Esophagus squamous epithelium (tissue), 5 donors: ENCODE measurements at places on chromosomes 11 and 22. TPM values are rescaled to one million over a fixed set of nuclear protein-coding genes. Genes with fewer than 3 reads are reported as not detected.

PHF21B gene
- 0.04 TPM for total RNA-seq

CHKB gene
- 51.2 TPM for total RNA-seq

TEX54 gene
- not detected for total RNA-seq

SERPIND1 gene
- not detected for total RNA-seq

OR51E1 gene
- total RNA-seq = not detected

FOLR1 gene
- 0.38 TPM for total RNA-seq

RFPL2 gene
- total RNA-seq = not detected

ANKRD13D gene
- total RNA-seq = 50.6 TPM

RAC2 gene
- total RNA-seq = 17.3 TPM

MAJIN gene
- not detected for total RNA-seq

ZNF280B gene
- total RNA-seq = 0.08 TPM

PARVG gene
- total RNA-seq = 0.42 TPM

RNF214 gene
- 10.5 TPM for total RNA-seq

OR52E8 gene
- not detected for total RNA-seq

ANKK1 gene
- 0.21 TPM for total RNA-seq

LZTR1 gene
- 26.6 TPM for total RNA-seq

KIAA0930 gene
- 40.2 TPM for total RNA-seq

CYTH4 gene
- 4.0 TPM for total RNA-seq

KRTAP5-9 gene
- not detected for total RNA-seq

LINC01488 gene
- not detected for total RNA-seq

CBLIF gene
- total RNA-seq = not detected

DDX25 gene
- not detected for total RNA-seq

IMMP1L gene
- total RNA-seq = 30.5 TPM

OR51B2 gene
- total RNA-seq = not detected

PAMR1 gene
- 6.2 TPM for total RNA-seq

PATE4 gene
- total RNA-seq = not detected

TREH gene
- not detected for total RNA-seq

IGF2 gene
- 4.0 TPM for total RNA-seq

CLDN5 gene
- total RNA-seq = 34.7 TPM

USP2 gene
- total RNA-seq = 1.9 TPM

FAM180B gene
- total RNA-seq = not detected

B3GAT1 gene
- 0.38 TPM for total RNA-seq

CFAP300 gene
- total RNA-seq = 0.31 TPM

RNF215 gene
- total RNA-seq = 8.4 TPM

ZPR1 gene
- total RNA-seq = 22.1 TPM

HEPHL1 gene
- total RNA-seq = 7.6 TPM

PELI3 gene
- total RNA-seq = 7.8 TPM

OR8A1 gene
- not detected for total RNA-seq

C11orf86 gene
- total RNA-seq = not detected

CARD18 gene
- total RNA-seq = not detected

SYNGR1 gene
- 35.5 TPM for total RNA-seq

LRRC75B gene
- 20.4 TPM for total RNA-seq

KRTAP5-1 gene
- total RNA-seq = not detected

SLC22A6 gene
- not detected for total RNA-seq

C22orf42 gene
- total RNA-seq = not detected

TRPM5 gene
- total RNA-seq = not detected

INS gene
- not detected for total RNA-seq

ZNF214 gene
- 0.40 TPM for total RNA-seq

HSD17B12 gene
- total RNA-seq = 56.5 TPM

CYP2D6 gene
- total RNA-seq = 0.91 TPM
